ENCODE measurements at places on chromosomes 2 and 18.

DNA sequence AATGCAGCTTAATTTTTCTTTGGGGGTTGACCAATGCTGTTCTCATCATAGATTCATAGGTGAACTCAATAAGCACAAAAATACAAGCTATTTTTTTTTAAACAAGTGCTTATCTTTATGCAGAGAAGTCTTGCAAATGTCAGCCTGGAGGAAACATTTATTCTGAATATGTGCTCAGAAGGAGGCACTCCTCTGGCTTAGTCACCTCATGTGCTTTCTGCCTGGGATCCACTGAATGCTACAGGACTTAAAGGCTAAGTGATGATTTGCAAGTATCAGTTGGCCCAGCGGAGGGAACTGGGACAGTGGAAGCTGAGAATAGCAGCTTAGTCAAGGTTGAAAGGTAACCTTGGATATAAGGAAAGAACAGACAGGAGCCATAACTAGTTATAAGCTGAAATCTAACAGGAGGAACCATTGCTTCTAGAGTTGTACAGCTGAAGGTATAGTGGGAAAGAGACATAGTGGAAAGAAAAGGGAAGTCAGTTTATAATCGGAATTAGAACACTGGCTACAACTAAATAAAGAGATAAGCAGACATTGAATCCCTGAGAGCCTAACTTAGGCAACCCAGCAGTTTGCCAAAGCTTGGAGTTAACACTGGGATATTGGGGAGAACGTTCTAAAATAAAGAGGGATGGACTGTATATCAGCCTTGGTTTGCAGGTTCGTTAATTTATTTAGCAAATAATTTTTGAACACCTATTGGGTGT, 488.7 kb downstream of the SUCLG1 start:
- DNase-seq: no peak

- DNase-seq: no peak
These were observed 567 bp downstream of the PCYOX1 start for GRCh38 chr2:70258532-70258875.

- DNase-seq: no peak
These were observed 43.0 kb upstream of the CHMP1B start for GRCh38 chr18:11808001-11808855.

DNA sequence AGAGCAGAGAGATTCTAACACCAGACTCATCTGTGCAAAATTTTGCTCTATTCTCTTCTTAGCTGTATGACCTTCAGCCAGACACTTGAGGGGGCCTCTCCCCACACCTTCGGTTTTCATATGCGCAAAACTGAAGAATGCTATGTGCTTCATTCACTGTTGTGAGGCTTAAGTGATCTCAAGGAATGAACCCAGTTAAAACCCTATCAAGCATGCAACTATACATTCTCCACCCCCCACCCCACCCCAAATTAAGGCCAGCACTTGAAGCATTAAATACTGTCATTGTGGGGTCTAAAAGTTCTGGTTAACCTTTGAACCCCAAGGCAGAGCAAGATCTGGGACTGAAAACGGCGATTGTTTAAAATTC, 10.0 kb downstream of the PCARE start:
- DNase-seq: no peak
